Progenitor cell of endocrine pancreas (in vitro differentiated cells): ENCODE measurements at places on chromosomes 12 and 14.
A peak's percentile ranks its signal among the peaks of the same experiment; 100 is the strongest.

GRCh38 chr12:110657747-110658146 lies 31.2 kb downstream of the HVCN1 start:
- DNase-seq = no peak

DNA sequence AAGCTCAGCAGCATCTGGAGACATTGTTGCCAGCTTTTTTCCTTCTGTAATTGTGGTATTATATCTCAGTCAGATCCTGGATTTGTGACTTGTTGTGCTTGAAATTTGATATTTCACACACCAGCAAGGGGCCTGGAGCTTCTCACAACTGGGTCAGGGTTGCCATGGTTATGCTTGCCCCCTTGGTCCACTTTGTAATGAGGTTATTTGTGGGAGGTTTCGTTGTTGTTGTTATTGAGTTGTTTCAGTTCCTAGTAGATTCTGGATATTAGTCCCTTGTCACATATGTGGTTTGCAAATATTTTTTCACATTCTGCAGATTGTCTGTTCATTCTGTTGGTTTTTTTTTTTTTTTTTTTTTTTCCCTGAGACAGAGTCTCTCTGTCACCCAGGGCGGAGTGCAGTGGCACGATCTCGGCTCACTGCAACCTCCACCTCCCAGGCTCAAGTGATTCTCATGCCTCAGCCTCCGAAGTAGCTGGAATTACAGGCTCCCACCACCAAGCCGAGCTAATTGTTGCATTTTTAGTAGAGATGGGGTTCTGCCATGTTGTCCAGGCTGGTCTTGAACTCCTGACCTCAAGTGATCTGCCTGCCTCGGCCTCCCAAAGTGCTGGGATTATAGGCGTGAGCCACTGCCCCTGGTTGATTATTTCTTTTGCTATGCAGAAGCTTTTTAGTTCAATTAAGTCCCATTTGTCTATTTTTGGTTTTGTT lies 80.6 kb upstream of the ETV6 start:
- no peak for DNase-seq

DNA sequence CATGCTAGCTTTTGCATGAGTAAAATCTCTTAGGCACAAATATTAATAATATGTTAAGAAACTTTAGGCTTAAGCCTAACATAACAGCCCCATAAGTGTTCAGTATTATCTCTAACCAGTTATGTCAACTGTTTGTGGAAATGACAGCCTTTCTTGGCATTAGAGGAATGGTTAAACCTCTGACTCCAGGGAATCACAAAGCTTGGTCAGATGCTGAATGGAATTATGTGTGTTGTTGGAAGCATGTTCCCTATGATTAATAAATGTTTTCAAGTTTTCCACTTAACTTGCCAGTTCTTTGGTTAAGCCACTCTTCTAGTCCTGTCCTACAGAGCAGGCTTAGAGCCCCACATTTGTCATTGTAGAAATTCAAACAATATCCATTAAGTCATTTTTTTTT lies 17.0 kb downstream of the PSEN1 start:
- no peak for DNase-seq

DNA sequence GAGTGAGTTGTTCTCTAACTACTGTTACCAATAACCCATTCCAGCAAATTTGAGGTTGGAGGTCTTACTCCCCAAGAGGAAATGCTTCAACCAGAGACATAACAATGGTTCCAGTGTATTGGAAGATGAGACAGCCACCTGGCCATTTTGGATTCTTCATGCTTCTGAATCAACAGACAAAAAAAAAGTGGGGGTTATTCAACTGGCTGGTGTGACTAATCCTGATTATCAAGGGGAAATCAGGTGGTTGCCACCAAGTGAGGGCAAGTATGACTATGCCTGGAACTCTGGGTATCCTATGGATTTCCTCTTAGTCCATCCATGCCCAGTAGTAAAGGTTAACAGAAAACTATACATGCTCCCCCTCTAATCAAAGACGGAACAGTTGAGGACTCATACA lies 29.9 kb upstream of the ZNF641 start:
- DNase-seq = no peak

DNA sequence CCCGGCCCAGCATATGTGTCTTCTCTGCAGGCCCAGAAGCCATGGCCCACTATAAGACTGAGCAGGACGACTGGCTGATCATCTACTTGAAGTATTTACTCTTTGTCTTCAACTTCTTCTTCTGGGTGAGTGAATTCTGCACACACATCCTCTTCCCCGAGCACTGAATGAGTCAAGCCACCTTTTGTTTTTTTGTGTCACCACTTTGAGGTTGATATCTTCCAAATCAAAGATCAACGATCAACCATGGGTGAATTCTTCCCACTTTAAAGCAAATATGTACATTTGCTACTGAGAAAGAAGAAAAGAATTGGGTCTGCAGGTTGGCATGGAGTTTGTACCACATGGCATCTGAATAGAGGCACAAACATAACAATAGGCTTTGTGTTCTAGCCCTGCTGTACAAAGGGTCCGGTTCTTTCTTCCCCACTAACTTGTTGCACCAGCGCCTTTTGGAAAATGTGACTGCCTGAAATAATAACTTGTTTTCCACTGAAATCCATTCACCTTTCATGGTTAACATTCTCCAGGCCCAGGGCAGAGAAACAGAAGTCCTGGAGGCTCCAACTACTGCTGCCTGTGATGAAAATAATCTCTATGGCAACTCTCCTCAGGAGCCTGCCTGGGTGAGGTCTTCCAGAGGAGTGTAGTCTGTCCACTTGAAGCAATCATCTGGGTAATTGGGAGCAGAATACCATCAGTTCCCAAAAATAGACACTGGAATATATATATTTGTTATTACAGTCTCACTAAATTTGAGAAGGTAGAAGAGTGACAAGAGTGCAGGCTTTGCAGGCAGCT lies 27.6 kb downstream of the TSPAN11 start:
- no peak for DNase-seq

GRCh38 chr12:63929426-63929825 lies 84.9 kb downstream of the SRGAP1 start:
- no peak for DNase-seq

DNA sequence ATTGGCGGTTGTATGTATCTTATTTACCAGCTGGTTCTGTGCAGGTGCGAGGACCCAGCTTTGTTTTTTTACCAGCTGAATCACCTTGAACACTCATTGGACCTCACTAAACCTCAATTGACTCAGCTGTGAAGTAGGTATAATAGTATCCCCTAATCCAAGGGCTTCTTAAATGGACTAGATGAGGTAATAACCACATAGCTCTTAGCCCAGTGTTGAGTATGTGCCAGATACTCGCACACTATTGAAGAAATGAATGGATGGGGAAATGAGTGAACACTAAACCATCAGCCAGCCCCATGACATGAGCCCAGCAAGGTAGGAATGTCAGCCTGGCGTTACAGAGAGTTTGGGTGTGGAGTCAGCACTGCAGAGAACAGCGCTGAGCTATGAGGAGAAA lies 79.7 kb downstream of the RIMBP2 start:
- no peak for DNase-seq

DNA sequence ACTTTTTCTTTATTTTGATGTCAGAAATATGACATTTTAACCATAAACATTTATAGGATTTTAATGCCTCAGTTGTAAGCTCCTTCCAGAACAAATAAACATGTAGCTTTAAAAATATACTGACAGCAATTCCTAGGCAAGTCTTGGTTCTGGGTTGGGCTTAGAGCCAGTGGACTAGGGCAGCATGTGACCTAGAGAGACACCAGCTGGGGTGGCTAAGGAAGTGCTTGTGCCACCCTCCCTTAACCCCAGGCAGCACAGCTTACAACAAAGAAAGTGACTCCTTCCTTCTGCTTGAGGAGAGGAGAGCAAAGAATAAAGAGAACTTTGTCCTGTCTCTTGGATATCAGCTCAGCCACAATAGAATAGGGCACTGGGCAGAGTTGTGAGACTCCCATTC lies 61.6 kb upstream of the KTN1 start:
- no peak for DNase-seq

GRCh38 chr12:96099986-96100385 lies 64.6 kb upstream of the LTA4H start:
- DNase-seq = no peak

- no peak for DNase-seq
Measured at GRCh38 chr14:104011824-104012517, 69.6 kb upstream of the RD3L start.

DNA sequence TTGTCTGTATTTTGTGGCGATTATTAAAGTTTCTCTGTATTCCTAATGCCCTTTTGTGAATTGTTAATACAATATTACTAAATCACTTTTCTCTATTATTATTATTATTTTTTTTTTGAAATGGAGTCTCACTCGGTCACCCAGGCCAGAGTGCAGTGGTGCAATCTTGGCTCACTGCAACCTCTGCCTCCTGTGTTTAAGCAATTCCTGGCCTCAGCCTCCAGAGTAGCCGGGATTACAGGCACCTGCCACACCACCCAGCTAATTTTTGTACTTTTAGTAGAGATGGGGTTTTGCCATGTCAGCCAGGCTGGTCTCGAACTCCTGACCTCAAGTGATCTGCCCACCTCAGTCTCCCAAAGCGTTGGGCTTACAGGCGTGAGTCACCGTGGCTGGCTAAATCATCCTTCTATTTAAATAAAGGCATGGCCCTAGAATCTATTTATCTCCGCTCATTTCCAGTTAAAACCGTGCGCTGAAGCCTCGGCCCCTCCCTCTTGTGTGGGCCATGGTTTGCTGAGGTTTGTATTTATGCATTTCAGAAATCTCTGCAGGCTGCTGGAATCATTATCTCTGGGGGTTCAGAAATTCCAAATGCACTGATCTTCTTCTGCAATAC lies 1136.4 kb upstream of the TMEM132C start:
- no peak for DNase-seq

DNA sequence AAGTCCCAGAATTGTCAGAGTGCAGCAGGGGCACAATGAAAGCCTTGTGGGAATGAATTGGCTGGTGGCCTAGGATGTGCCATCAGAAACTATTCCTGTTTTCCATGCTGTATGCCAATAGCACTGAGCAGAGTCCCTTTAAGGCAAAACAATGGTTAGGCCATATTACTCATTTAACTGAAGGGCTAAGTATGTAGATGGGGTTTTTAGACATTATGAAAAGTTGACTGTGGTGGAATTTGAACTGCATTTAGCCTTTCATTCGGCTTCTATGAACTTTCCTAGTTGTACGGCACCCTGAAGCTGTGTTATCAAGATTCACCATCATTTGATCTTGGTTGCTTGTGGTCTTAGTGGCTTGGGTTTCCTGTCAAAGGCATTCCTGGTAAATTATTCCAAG lies 24.8 kb downstream of the IL26 start:
- no peak for DNase-seq

GRCh38 chr14:44846232-44846824 lies 115.4 kb downstream of the KLHL28 start:
- no peak for DNase-seq

DNA sequence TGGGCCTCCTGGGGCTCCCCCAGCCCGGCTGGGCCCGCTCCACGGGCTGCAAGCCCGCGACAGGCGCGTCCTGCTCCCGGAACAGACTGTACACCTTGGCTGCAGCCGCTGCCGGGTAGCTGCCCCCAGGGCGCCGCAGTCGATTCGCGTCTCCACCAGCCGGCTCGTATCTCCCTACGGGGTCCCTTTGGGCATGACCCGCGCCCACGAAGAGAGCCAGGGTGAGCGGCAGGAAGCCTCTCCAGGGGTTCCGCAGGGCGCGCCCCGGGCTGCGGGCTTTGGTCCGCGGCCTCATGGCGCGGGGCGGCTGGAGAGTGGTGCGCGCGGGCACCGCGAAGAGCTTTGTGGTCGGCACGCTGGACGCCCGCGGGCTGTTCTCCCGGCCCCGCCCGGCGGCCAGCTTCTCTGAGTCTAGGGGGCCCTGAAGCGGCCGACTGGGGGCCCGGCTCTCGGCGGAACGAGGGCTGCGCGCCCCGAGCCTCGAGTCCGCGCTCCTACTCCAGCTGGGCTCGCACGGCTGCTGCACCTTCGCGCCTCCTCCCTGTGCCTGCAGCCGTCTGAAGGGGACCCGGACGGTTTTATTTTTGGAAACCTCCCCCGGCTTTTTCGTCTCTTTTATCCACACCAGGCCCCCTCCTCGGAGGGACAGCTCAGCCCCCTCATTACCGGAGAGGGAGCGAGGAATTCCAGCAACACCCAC lies at the start of gene LTBP2:
LTBP2 (minus strand) TSS at position 588 of the 700 bp plus-strand sequence; CDS start at position 295, 293 bp downstream.
- DNase-seq = peak; percentile 15
